ENCODE measurements at places on chromosomes 2 and 18. TPM values are rescaled to one million over a fixed set of nuclear protein-coding genes. Genes with fewer than 3 reads are reported as not detected.

The CAVIN2 gene
- 73.6 TPM for total RNA-seq

The TUBB8B gene
- not detected for total RNA-seq

The CXCR1 gene
- total RNA-seq = 21.0 TPM

The HOXD13 gene
- not detected for total RNA-seq

The CGREF1 gene
- total RNA-seq = 3.4 TPM
